ENCODE measurements at places on chromosomes 3 and 15.

DNA sequence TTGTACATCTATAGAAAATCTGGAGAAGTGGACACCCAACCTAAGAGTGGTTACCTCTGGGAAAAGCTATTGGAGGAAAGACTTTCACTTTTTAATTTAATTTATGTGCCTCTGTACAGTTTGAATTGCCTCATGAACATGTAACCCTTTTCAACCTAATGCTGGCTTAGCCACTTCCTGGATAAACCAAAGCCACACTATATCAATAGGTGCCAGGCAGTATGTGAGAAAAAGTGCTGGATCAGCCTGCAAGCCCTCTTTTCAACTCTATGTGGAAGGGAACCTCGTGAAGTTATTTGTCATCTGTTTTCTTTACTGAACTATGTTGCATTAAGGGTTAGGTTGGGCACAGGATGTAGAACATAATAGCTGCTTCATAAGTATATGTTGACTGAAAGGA, 9.3 kb upstream of the TOPAZ1 start:
- DNase-seq: no peak

DNA sequence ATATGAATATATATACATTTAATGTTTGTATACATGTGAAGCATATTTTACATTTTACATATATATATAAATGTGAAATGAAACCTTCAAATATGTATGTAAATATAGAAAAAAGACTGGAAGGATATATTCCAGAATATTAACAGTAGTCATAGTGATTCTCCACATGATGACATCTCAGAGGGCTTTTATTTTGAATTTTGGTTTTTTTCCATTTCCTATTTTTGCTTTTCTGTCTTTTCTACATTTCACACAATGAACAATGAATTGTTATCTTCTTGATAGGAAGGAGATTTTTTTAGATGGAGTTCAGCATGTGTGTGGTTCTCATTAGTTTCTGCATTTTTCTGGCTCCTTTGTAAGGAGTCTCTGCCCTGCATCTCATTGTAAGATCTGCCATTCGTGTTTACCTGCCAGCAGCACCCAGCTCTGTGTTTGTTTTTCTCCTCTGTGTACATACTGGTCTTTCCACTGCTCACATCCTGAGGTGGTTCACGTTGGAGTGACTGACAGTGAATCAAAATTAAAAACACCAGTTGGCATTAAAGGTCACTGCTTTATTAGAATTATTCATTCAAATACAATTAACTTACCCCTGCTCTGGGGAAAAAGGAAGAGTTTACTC, 425.3 kb upstream of the MDFIC2 start:
- DNase-seq: no peak

GRCh38 chr15:100688549-100689120, 86.2 kb downstream of the ASB7 start:
- no peak for DNase-seq

GRCh38 chr15:85689729-85690128, 105.0 kb downstream of the KLHL25 start:
- DNase-seq: peak; percentile 38

DNA sequence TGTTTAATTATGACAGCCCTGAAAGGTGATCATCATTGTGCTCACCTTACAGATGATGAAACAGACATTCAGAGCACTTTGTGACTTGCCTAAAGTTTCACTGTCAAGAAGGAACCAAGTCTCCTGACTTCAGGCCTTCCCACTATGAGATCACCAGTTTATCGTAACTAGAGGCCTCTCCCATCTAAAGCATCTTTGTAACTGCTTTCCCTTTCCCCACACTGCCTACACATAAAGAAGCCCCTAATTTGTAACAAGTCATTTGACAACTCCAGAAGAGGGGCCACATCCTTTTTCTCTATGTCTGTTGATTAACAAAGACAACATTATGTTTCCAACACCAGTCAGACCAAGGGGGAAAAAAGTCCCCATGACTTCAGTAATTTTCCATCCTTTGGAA, 1.1 kb downstream of the KLHL6 start:
- no peak for DNase-seq

- DNase-seq: no peak
Measured at GRCh38 chr3:159907828-159908227, 80.8 kb upstream of the IL12A start.

GRCh38 chr15:38300395-38300794, 47.8 kb downstream of the SPRED1 start:
- no peak for DNase-seq

DNA sequence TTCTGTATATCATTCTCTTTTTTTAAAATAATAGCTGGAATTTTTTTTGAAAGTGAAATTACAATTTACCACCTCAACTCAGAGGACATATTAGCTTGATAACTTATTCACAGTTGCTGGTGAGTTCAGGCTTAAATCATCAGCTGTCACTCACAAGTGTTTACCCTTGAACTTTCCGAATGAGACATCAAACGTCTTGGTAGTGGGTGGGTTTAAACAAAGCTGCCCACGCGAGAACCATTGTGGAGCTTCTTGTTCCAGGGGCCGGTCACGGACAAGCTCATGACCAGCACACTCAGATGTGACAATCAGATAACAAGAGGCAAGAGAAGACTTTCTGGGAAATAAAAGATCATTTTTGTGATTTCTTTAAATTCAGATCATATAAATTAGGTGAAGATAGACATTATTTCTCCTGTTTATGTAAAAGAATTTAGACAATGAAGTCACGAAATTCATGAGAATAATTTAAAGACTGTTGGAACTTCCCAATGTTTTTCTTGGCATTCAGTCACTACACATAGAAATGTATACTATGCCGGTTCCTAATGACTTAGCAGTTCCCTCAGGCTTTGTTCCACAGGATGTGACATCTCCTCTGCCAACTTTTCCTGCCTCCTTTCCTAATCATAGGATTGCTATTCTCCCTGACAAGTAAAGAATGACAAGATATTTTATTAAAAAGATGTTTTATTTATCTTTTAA, 29.3 kb downstream of the BTD start:
- no peak for DNase-seq

DNA sequence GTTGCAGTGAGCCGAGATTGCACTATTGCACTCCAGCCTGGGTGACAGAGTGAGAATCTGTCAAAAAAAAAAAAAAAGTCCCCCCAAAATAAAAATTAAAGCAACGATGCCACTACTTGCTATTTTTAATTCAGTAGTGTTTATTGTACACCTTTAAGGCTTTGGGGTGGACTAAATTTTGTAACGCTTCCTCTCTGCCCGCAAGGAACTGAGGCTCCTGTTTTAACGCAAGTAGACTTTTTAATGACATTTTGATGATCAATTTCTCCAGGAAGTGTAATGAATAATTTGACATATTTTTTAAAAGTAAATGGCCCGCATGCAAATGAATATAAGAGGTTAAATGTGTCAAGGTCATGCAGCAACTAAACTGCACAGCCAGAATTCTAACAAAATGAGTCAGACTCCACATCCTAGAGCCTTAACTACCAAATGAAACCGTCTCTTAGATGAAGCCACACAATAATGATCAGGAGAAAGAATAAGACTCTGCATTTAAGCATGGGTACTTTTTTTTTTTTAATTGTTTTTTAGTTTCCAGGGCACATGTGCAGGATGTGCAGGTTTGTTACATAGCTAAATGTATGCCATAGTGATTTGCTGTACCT, 96.8 kb upstream of the LMOD3 start:
- DNase-seq: no peak

DNA sequence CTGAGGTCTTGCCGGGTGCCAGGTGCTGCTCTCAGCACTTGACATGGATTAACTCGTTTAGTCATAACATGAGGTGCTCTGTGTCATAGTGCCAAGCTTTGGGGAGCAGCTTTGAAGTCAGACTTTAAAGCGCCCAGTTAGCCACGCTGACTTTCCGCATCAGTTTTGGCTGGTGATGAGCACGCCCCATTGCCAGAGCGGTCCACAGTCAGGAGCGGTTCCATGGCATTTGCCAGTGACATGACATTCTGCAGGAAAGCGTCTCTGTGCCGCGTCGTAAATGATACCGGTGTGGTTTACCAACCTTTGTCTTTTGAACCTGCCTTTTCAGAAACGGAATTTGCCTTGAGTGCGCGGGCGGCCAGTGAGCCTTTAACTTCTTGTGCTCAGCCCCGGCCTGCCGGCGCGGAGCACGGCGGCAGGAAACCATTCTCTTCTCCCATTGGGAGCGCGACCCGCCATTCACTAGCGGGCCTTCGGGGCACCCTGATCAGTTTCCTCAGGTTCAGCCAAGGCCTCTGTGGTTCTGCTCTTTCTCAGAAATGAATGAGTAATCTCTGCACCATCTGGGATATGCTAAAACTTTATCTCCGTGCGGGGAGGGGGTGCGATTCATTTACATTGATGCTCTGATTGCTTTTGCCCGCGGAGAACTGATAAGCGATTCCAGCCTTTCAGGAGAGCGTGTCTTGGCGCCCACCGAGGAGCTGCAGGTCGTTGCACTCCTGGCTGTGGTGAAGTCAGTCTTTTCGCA, 1.7 kb upstream of the SLC2A2 start:
- DNase-seq: peak; percentile 1

- DNase-seq: no peak
Measured at GRCh38 chr15:65115542-65115941, 542 bp upstream of the UBAP1L start.

DNA sequence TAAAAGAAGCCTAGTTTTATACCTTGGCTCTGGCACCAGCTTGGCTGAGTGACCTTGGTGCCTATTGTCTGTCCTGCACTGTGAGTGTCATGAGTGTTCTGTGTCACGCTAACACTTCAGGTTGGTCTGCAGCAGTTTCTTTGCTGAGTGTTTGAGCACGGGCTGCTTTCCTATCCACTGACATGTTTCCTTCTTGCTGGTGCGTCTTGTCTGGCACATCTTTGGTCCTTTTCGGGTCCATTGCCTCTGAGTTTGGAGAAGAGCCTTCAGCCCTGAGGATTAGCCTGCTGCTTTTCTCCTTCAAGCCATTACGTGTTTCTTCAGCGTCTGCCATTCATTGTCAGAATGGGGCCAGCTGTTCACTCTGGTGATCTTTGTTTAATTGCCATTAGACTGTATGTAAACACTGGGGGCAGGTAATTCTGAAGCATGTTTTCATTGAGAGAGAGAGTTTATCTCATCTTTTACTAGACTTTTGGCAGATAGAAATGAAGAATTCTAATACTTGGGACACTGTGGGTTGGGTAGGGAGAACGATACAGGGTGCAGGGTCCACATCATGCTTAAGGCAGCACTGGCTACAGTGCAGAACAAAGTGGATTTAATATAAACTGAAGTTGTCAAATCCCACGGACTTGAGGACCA, 55.5 kb downstream of the LRRC28 start:
- no peak for DNase-seq

GRCh38 chr3:100526613-100527346, 34.4 kb downstream of the TMEM45A start:
- DNase-seq: no peak

- no peak for DNase-seq
Measured at GRCh38 chr3:111762537-111762936, 96.5 kb upstream of the PHLDB2 start.

GRCh38 chr15:77022646-77023575, 28.0 kb downstream of the PSTPIP1 start:
- no peak for DNase-seq

DNA sequence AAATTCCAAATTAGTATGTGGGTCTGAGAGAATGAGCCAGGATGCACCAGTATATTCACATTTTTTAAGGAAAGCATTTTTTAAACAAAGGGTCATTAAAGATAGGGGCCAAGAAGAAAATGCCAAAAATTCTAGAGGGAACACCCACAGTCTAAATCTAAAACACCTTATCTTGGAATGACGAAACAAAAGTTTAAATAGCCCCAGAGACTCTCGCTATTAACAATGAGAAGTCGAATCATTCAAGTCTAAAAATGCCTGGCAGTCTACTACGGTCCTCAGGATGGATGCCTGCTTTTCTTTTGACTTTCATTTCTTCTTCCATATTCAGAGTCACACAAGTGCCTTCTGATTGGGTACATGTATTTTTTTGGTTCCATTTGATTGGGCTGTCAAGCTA, 66.3 kb downstream of the SSUH2 start:
- DNase-seq: no peak

DNA sequence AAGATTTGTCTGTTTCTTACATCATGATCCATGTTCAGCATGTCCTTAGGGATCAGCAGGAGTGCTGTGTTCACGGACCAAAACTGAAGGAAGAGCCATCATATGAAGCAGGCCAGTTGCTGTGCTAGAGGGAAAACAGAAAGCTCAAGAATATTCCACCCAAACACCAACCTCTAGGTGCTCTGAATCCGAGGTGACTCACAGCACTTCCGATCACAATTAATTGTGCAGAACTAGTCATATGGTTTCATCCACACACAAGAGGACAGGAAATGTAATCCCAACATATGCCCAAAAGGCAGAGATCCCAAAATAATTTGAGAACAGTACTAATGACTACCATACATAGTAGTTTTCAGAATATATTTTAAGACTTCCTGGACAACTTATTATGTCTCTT, 257.9 kb upstream of the KCNH8 start:
- no peak for DNase-seq

- no peak for DNase-seq
Measured at GRCh38 chr15:67125589-67126502, 60.4 kb downstream of the SMAD3 start.

DNA sequence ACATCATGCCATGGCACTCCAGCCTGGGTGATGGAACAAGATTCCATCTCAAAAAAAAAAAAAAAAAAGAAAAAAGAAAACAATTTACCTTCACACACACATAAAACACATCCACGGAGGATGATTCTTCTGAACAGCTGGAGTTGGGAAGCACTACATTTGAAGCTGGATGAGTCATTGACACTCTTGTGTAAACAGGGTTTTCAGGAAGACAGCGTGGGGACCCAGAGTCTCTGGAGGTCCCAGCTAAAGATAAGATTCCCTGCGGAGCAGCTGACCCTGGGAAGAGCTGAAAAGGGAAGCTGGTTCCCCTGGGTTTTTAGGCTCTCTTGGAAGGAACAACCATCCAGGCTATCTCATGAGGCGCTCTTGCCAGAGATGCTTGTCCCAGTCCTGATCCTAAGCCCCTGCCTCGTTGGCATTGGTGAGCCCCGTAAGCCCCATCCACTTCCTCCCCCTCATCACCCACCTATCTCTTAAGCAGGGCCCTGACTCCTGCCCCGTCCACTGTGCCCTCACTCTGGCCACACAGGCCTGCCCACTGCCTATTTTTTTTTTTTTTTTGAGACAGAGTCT, 32.0 kb upstream of the FURIN start:
- DNase-seq: no peak

DNA sequence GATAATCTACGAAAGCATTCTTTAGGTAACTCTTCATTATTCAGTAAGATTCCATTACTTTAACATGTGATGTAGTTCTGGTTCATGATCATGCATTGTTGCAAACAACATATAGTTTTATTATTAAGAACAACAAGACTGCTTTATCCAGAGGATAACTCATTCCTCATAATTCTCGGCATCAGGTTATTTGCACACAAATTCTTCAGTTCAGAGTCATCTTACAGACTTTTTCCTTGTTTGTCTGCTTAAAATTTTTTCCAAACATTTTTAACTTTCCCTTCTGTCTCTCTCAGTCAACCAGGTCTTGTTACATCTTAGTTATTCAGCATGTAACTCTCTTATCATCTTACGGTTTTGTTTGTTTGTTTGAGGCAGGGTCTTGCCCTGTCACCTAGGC, 60.1 kb downstream of the VGLL3 start:
- DNase-seq: no peak

- DNase-seq: no peak
Measured at GRCh38 chr15:37789397-37789786, 145.0 kb upstream of the TMCO5A start.
